ENCODE measurements at places on chromosomes 7 and 10. TPM values are rescaled to one million over a fixed set of nuclear protein-coding genes. Genes with fewer than 3 reads are reported as not detected.

Gene SFTPA2
- not detected for total RNA-seq

Gene UPK3B
- total RNA-seq: not detected

Gene PRKG1
- total RNA-seq: 2.0 TPM

Gene STN1
- 30.1 TPM for total RNA-seq

Gene OR2A5
- not detected for total RNA-seq

Gene ATP6V0A4
- total RNA-seq: 0.38 TPM

Gene HECW1
- not detected for total RNA-seq

Gene GSDME
- 17.1 TPM for total RNA-seq

Gene TCF7L2
- 5.7 TPM for total RNA-seq

Gene LIPF
- not detected for total RNA-seq

Gene TRPV5
- total RNA-seq: 0.10 TPM

Gene DDC
- total RNA-seq: not detected

Gene PNLIPRP1
- total RNA-seq: not detected

Gene TMUB1
- 21.0 TPM for total RNA-seq

Gene AVPI1
- total RNA-seq: 2.9 TPM

Gene CYCS
- total RNA-seq: 49.6 TPM

Gene DGKI
- total RNA-seq: 1.3 TPM

Gene TYW1B
- 4.2 TPM for total RNA-seq

Gene DNAJB6
- 101 TPM for total RNA-seq

Gene CXCL12
- total RNA-seq: 6.5 TPM

Gene ZPBP
- total RNA-seq: not detected

Gene ASB10
- not detected for total RNA-seq

Gene SPDYE6
- total RNA-seq: 0.33 TPM

Gene CREB3L2
- total RNA-seq: 30.4 TPM

Gene CEP55
- total RNA-seq: 18.9 TPM

Gene SLC26A4
- 4.9 TPM for total RNA-seq

Gene GSTO2
- total RNA-seq: 0.57 TPM

Gene INA
- total RNA-seq: 0.33 TPM

Gene LIPJ
- not detected for total RNA-seq

Measured in vein endothelial cell (primary cell).